MCF 10A (cell line): ENCODE measurements at places on chromosomes 11 and 22.

DNA sequence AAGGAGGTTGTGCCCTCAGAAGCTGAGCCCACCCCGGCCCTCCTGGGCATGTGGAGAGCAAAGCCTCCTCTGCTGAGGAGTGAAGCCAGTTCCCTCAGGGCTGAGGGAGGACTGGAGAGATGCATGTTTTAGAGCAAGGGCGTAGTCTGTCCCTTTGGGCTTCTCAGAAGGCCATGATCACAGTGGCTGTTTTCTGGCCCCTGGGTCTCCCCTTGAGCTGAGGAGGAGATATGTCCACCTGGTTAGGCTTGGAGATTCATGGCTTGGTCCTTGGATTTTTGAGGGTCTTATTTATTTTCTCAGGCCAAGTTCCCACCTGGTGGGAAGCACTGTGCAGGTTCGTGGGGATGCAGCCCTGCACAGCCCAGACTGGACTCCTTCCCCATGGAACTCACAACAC is 46.5 kb upstream of the THY1 start:
- H3K27me3 ChIP-seq = no peaks in the 10 kb centered on the region
- no peak overlapping the region for H3K4me3 ChIP-seq
- H3K27ac ChIP-seq = no peak overlapping the region
- H3K4me1 ChIP-seq = peaks cover 13% of the 10 kb centered on the region
- H3K36me3 ChIP-seq = no peaks in the 10 kb centered on the region
- DNase-seq = no peak

GRCh38 chr11:11533751-11534150 is 88.1 kb downstream of the GALNT18 start:
- H3K4me3 ChIP-seq = no peak overlapping the region
- no peak overlapping the region for H3K27ac ChIP-seq
- peaks cover 7% of the 10 kb centered on the region for H3K36me3 ChIP-seq
- no peaks in the 10 kb centered on the region for H3K27me3 ChIP-seq
- no peaks in the 10 kb centered on the region for H3K4me1 ChIP-seq

DNA sequence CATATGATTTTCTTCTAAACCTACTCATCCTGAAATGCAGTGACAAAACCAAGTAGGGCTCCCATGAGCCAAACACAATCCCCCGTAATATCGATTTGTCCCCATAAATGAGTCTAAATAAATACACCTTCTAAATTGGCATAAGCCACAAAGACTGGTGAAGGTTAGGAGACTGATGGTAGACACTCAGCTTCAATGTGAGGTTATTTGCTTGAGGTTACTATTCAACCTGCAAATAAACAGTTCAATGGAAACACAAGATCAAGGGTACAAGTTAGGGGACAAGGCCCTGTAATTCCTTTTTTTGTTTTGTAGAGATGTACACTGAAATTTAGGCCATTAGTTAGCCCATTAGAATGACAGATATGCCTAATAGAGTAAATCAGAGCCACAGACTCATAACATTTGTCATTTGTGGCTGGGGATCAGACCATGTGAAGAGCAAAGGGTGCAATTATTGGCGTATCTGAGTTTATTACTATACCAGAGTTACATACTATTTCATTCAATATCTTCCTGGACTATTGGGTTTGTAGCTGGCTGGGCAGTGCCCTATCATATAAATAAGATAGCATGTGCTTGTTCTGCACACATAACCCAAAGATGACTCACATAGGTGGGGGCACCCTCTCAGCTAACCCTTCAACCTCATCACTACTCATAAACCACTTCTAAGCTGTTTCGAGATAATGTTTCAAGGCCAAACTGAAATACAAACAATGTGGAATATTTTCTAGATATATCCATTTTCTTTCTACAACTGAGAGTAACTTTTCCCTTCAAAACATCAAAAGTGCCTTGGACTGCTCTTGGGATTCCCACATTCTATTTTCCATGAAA is 695.3 kb downstream of the KCNA4 start:
- H3K27me3 ChIP-seq = no peaks in the 10 kb centered on the region
- no peak overlapping the region for H3K4me3 ChIP-seq
- peaks cover 13% of the 10 kb centered on the region for H3K4me1 ChIP-seq
- peak; percentile 23 for DNase-seq
- peak overlapping the region; percentile 11 for H3K27ac ChIP-seq

DNA sequence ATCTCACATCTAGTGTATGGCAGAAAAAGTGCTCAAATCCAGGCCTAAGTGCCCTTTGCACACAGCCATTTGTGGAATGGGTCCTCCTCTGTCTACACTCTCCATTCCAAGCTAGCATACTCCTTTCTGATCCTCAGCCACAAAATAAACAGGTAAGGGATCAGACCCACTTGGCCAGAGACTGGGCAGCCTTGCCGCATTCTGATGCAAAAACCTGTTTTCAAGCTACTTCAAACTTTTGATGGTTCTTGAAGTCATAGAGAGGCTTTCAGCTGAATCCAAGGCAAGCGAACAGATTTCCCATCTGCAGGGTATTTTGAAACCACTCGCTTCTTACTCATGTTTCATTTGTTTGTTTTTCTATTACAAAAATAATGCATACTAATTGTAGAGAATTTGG is 136.6 kb upstream of the NAV2 start:
- peak; percentile 40 for DNase-seq
- H3K27ac ChIP-seq = no peak overlapping the region
- H3K27me3 ChIP-seq = no peaks in the 10 kb centered on the region
- no peaks in the 10 kb centered on the region for H3K36me3 ChIP-seq
- no peak overlapping the region for H3K4me3 ChIP-seq
- no peaks in the 10 kb centered on the region for H3K4me1 ChIP-seq

GRCh38 chr11:63887386-63887999 is 29.5 kb downstream of the RCOR2 start:
- no peaks in the 10 kb centered on the region for H3K27me3 ChIP-seq
- DNase-seq = no peak
- H3K4me1 ChIP-seq = peaks cover 42% of the 10 kb centered on the region

DNA sequence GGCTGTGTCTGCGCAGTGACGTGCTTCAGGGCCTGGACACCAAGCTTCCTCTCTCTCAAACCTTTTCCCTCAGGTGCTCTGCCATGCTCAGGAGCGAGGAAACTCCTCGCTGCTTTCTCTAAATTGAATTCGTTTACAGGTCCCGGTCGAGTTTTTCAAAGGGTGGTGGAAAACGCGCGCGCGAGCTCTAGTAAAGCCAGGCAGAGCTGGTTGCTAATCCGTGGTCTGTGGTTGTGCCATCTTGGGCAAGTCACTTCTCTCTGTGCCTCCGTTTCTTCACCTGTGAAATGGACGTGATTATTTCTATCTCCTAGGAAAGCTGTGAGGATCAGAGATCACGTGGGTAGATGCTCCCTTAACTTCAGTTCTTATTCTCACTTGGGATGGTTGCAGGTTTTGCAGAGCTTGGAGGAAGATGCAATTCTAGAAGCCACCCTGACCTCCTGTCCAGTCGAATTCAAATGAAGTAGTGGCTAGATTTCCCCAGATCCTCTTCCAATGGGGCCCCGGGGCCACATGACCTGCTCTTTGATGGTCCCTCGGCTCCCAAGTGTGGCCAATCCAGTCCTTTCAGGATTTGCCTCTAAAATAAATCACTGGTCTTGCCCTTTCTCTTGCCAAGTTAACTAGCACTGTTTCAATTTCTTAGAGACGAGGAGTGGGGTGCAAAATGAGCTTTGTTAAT is 10.5 kb upstream of the ALX4 start:
- no peaks in the 10 kb centered on the region for H3K36me3 ChIP-seq
- H3K4me1 ChIP-seq = no peaks in the 10 kb centered on the region
- no peak overlapping the region for H3K27ac ChIP-seq

DNA sequence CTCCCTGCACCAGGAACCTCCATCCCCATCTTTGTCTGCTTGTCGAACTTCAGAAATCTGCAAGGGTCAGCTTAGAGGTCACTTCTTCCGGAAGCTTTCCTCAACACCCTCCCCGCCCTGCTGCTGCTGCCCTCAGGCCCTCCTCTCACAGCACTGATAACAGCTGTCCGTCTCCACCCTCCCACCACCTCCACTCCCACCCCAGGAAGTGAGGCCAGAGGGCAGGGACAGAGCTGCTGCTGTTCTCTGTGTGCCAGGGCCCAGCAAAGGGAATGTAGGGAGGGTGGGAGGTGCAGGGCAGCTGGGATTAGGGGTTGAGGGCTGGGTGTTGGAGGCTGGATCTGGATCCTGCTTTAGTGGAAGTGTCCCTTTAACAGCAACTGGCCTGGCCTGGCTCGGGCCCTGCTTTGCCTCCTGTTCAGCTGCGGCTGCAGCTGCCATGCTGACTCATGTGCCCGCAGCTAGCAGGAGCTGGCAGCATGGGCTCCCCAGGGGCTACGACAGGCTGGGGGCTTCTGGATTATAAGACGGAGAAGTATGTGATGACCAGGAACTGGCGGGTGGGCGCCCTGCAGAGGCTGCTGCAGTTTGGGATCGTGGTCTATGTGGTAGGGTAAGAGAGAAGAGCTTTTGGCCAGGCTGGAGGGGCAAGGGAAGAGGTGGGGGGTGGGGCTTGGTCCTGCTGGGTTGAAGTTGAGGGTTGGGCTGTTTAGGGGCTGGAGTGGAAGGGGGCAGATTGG is at the start of gene P2RX6:
TSS of gene P2RX6 (plus strand) at position 440 of the 740 bp plus-strand sequence. CDS start at position 450, 10 bp downstream.
- peaks cover 9% of the 10 kb centered on the region for H3K36me3 ChIP-seq
- H3K27me3 ChIP-seq = no peaks in the 10 kb centered on the region
- peaks cover 22% of the 10 kb centered on the region for H3K4me1 ChIP-seq

- no peak overlapping the region for H3K4me3 ChIP-seq
- DNase-seq = peak; percentile 29
- peaks cover 18% of the 10 kb centered on the region for H3K27me3 ChIP-seq
- H3K27ac ChIP-seq = no peak overlapping the region
- no peaks in the 10 kb centered on the region for H3K36me3 ChIP-seq
These were observed 50.4 kb upstream of the ARHGAP20 start for GRCh38 chr11:110762590-110762989.

DNA sequence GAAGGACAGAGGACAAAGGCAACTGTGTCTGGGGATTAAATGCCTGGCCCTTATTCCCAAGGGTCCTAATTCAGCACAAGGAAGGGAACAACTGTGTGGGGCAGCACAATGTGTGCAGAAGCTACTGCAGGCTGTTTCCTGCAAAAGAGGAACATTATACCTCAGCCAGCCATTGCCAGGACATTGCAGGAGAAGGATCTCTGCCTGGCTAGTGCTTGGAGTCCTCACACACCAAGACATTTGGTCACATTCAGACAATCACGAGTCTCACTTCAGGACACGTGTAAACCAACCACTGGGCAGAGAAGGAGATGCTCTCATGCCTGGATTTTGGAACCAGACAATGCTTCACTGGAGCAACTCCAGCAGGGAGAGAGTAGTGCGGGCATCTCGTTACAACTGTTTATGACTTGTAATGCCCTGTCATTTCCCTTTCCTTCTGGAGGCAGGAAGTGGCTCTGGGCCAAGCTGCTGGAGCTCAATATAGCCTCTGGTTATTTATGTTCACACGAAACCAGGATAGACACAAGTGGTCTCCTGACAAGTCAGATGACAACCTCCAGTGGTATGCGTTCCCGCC is 23.9 kb upstream of the ZC3H12C start:
- peak overlapping the region; percentile 73 for H3K27ac ChIP-seq
- no peaks in the 10 kb centered on the region for H3K36me3 ChIP-seq
- H3K4me1 ChIP-seq = peaks cover 14% of the 10 kb centered on the region
- peak; percentile 89 for DNase-seq
- no peaks in the 10 kb centered on the region for H3K27me3 ChIP-seq

GRCh38 chr22:28656181-28656580 is 23.5 kb downstream of the TTC28 start:
- H3K4me3 ChIP-seq = no peak overlapping the region
- H3K4me1 ChIP-seq = no peaks in the 10 kb centered on the region
- DNase-seq = no peak
- H3K27ac ChIP-seq = no peak overlapping the region

DNA sequence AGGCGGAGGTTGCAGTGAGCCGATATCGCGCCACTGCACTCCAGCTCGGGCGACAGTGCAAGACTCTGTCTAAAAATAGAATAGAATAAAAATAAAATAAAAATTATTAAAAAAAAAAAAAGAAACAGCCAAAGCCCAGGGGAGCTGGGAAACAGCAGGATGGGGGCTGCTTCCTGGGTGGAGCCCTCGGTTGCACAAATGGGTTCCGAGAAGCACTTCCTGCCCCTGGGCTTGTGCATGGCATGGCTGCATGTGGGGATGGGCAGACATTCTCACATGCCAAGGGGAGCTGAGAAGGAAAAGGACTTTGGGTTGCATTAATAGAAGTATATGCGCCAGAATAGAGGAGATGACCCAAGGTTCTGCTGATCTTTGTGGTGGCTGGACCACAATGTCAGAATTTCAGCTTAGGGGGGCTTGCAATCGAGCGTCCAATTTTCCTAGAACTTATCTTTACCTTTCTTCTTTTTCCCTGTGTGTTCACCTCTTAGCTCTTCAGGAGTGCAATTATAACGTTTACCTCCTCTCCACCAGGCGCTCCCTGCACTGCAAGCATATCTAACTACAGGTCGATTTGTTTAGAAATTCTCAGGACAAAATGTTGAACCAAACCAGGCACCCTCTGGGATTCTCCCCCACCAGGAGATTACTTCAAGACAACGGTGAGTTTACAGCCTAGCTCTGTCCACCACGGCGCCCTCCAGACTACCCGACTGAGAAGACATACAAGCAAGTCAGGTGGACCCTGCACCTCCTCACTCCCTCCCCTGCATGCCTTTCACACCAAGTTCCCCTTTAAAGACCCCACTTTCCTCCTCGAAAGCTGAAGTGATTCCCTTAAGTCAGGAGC is 53.2 kb downstream of the SHISAL1 start:
- peaks cover 8% of the 10 kb centered on the region for H3K27me3 ChIP-seq
- no peak for DNase-seq
- no peaks in the 10 kb centered on the region for H3K36me3 ChIP-seq
- H3K27ac ChIP-seq = no peak overlapping the region

- H3K4me3 ChIP-seq = no peak overlapping the region
- H3K4me1 ChIP-seq = peaks cover 18% of the 10 kb centered on the region
- no peak for DNase-seq
- H3K27me3 ChIP-seq = no peaks in the 10 kb centered on the region
These were observed 6.1 kb upstream of the TMEM135 start for GRCh38 chr11:87031433-87032170.

DNA sequence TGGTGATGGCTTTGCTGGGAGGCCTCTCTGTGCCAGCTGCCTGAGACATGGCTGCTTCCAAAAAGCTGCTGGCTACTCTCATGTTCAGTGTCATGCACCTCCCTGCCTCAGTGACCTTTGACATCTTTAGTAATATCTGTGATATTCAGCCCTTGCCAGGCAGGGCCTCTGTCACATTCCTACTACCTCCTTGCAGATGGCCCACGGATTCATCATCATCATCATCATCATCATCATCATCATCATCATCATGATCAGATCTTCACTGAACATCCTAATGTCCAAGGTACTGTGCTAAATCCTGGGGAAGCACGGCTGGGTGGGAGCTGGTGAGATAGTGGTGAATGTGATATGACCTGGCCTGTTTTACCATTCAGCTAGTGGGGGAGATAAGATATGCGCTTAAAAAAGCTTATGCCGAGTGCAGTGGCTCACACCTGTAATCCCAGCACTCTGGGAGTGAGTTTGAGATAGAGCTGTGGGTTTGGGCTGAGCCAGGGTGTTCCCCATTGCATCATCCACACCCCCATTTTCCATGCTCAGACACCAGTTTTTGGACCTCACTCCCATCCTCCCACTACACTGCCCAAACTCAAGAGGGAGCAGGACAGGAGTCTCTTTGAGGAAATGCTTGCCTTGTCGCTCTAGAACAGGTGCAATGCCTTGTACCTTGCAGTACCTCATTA is 17.1 kb upstream of the TMPRSS13 start:
- no peak overlapping the region for H3K4me3 ChIP-seq
- H3K27me3 ChIP-seq = peaks cover 24% of the 10 kb centered on the region
- peaks cover 4% of the 10 kb centered on the region for H3K4me1 ChIP-seq
- no peaks in the 10 kb centered on the region for H3K36me3 ChIP-seq
- H3K27ac ChIP-seq = no peak overlapping the region

- H3K4me3 ChIP-seq = no peak overlapping the region
- DNase-seq = no peak
- peaks cover 51% of the 10 kb centered on the region for H3K27me3 ChIP-seq
- peaks cover 6% of the 10 kb centered on the region for H3K4me1 ChIP-seq
These were observed 8.4 kb downstream of the APOBEC3A start for GRCh38 chr22:38965614-38966379.
